ENCODE measurements at places on chromosomes 3 and 15. TPM values are rescaled to one million over a fixed set of nuclear protein-coding genes. Genes with fewer than 3 reads are reported as not detected.

DNA sequence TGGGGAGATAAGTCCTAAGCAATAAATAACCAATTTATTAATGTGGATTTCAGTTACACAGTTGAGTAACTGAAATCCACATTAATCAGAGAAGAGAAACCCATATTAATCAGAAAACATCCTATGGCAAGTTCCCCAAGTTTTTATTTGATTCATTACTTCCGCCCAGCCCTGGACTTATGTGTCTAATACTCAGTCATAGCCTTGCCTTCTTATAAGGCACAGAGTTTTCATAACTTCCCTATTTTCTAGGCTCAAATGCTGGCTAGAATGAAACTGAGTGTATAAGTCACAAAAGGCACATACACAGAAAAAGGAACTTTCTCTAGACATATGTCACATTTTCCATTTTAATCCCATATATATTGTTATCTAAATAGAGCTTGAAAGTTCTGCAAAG is 28.8 kb downstream of the CD47 start:
- DNase-seq = no peak

DNA sequence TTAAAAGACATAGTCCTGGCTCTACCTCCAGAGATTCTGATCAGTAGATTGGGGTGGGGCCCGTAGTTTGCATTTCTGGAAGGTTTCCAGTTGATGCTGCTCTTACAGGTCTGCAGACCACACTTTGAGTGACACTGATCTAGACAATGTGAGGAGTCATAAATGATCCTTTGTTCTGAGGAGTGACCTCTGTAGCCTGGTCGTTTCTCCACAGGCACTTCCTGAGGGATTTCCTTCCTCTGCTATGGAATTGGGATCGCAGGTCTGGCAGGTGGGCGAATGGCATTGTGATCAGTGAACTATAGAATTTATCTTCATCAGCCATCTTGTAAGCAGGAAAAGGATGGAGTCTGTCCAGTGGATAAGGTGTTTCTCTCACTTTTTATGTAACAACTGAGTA is 5.5 kb downstream of the GFM1 start:
- no peak for DNase-seq

DNA sequence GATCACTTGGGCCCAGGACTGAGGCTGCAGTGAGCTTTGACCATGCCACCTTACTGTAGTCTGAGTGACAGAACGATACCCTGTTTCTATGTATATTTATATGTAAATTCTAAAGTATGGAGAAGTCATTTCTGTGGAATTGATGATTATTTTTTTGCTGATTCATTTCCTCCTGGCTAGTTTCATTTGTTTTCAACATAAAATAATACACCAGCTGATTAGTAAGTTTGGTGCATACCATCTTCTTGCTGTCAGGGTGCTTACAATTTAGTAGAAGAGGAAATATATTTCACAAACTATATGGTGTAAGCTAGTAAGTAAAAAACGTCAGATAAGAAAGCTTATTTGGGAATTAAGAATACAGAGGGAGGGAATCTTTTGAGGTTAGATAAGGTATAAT is 36.0 kb downstream of the SLC25A26 start:
- no peak for DNase-seq

GRCh38 chr3:156579427-156579851 is 24.5 kb upstream of the SSR3 start:
- no peak for DNase-seq

DNA sequence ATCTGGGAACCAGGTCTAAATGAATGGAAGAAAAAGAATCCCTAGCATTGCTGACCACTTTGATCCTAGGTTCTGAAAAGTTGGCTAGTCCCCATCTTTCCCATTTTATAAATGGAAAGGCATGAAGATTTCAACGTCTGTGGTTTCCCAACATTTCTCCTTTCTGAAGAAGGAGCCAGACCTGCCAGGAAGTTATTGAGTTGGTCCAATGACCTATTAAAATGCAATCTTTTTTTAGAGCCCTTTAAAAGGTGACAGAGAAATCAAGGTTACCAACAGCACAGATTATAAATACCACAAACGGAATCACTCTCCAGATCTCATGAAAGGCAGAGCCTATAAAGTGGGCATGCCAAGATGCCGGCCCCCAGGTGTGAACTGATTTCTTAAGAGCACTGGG is 505.6 kb upstream of the THBS1 start:
- no peak for DNase-seq

- DNase-seq = no peak
Observed at GRCh38 chr15:64566629-64567427, 106.5 kb downstream of the ZNF609 start.

DNA sequence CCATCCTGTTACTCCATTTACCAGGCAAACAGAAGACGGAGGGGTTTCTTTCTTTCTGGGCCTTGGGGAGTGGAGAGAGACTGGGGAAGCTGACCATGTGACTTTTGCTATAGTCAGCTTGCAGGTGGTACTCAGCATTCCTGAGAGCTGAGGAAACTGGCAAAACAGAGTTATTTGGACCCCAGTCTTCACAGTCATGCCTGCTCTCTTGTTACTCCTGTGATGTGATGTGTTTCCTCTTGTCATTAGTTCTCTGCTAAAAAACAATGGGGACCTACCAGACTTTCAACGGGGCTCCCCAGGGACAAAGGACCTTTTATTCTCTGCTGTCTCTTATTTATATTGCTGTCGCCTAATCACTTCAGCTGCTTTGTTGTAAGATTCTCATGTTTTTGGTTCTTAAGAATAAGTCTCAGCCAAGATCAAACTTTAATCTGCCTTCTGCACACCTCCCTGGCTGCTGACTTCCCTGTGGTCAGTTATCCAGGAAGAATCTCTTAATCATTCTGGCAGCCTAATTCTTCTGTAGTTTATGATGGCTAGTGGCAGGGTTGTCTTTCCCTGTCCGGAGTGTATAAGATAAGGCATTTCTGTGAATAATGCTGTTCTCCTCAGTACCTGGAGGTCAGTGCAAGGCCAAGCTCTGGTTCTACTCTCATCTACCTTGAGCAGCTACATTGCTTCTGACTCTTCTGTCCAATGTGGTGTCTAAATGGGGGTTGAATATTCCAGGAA is 8.8 kb downstream of the STARD9 start:
- no peak for DNase-seq

GRCh38 chr15:47620960-47621681 is 96.2 kb upstream of the SEMA6D start:
- DNase-seq = no peak

- no peak for DNase-seq
Observed at GRCh38 chr15:48501208-48501607, 144.3 kb downstream of the FBN1 start.

DNA sequence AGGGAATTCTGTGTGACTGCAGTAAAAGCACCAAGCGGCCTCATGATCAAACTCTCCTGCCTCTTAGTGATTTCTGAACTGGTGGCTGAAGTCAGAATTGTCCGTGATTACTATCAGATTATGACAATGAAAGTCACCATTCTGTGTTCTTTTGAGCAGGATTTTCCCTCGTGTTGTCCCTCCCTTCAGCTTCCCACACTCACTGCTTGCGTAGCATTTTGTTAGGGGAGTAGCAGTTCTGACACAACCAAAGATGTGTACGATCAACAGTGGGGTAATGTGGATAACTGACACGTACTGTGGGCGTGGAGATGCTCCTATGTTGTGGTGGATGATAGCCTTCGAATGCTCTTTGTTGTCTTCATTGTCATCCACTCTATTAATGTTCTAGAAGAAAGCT is 67.8 kb upstream of the ICE2 start:
- DNase-seq = no peak

Gene SCN5A
- total RNA-seq = 0.14 TPM

Gene TRPM1
- total RNA-seq = not detected

Data from liver (tissue), 10 donors.